ENCODE measurements at places on chromosomes 2 and 18. TPM values are rescaled to one million over a fixed set of nuclear protein-coding genes. Genes with fewer than 3 reads are reported as not detected.

SGO2 gene
- total RNA-seq: 2.5 TPM

CHRND gene
- 0.19 TPM for total RNA-seq

OR6B2 gene
- not detected for total RNA-seq

LRRTM4 gene
- total RNA-seq: 0.24 TPM

SPP2 gene
- not detected for total RNA-seq

ABCB11 gene
- 0.12 TPM for total RNA-seq

CLEC4F gene
- not detected for total RNA-seq

DNER gene
- 17.6 TPM for total RNA-seq

EPHA4 gene
- total RNA-seq: 107 TPM

COL5A2 gene
- total RNA-seq: 15.8 TPM
